IMR-90 (cell line): ENCODE measurements at places on chromosomes 12 and 14.

- H3K27ac ChIP-seq = no peak overlapping the region
- H3K4me3 ChIP-seq = no peak overlapping the region
- no peaks in the 10 kb centered on the region for H3K27me3 ChIP-seq
- no peaks in the 10 kb centered on the region for H3K4me1 ChIP-seq
- DNase-seq = no peak
- H3K36me3 ChIP-seq = no peaks in the 10 kb centered on the region
Observed at GRCh38 chr12:111221062-111222026, 147.6 kb downstream of the PHETA1 start.

GRCh38 chr12:68405343-68405781 lies 73.2 kb upstream of the MDM1 start:
- no peak for DNase-seq
- H3K4me3 ChIP-seq = no peak overlapping the region
- H3K27me3 ChIP-seq = no peaks in the 10 kb centered on the region

- H3K27me3 ChIP-seq = no peaks in the 10 kb centered on the region
- DNase-seq = no peak
- no peak overlapping the region for H3K4me3 ChIP-seq
- H3K36me3 ChIP-seq = no peaks in the 10 kb centered on the region
- no peaks in the 10 kb centered on the region for H3K4me1 ChIP-seq
- H3K27ac ChIP-seq = no peak overlapping the region
Observed at GRCh38 chr14:33555710-33556350, 395.0 kb downstream of the EGLN3 start.

GRCh38 chr12:62693376-62694050 lies 226.9 kb downstream of the MON2 start:
- DNase-seq = peak; percentile 49
- H3K27ac ChIP-seq = peak overlapping the region; percentile 63
- H3K4me3 ChIP-seq = no peak overlapping the region

DNA sequence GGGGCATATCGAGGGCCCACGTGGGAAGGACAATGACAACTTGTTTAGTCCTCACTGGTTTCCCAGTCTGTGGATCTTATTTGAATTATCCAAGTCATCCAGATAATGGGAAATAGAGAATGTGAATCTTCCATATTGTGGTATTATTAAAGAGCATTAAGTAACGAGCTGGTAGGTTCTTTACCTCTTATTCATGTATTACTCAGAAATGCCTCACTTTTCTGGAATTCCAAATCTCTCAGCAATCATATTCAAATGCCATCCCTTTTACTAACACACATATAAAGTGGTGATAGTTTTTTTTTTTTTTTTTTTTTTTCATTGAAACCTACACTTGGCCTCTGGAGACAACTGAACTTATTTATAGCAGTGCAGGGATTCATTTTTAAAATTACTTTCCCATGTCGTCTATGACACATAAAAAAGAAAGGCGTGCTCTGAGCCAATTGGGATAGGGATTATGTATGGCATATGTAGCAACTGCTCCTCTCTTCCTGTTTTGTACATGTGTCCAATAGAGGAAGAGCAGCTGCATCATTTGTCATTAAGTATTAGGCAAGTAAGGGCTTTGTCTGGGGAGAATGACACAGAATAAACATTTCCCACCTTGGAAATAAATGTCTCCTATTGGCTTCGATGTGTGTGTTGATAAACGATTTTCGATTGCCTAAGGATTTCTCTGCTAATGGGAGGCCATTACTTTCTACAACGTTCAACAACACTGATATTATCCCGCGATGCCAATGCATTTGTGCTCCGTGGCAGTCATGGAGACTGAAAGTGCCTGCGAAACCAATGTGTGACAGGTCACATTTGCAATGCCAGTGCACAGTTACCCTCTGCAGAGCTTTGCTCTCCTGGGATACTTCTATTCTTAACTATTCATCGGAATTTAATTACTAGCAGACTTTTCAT lies 78.6 kb upstream of the IFNG-AS1 start:
- H3K4me1 ChIP-seq = peaks cover 8% of the 10 kb centered on the region
- H3K27me3 ChIP-seq = no peaks in the 10 kb centered on the region
- DNase-seq = peak; percentile 95
- H3K27ac ChIP-seq = peak overlapping the region; percentile 82

GRCh38 chr14:61472801-61473376 lies 151.5 kb downstream of the PRKCH start:
- peak overlapping the region; percentile 93 for H3K27ac ChIP-seq
- H3K4me3 ChIP-seq = no peak overlapping the region
- H3K4me1 ChIP-seq = peaks cover 37% of the 10 kb centered on the region

GRCh38 chr14:85057221-85057620 lies 472.7 kb upstream of the FLRT2 start:
- no peak overlapping the region for H3K27ac ChIP-seq
- H3K27me3 ChIP-seq = no peaks in the 10 kb centered on the region
- no peak overlapping the region for H3K4me3 ChIP-seq
- no peak for DNase-seq
- H3K4me1 ChIP-seq = no peaks in the 10 kb centered on the region

DNA sequence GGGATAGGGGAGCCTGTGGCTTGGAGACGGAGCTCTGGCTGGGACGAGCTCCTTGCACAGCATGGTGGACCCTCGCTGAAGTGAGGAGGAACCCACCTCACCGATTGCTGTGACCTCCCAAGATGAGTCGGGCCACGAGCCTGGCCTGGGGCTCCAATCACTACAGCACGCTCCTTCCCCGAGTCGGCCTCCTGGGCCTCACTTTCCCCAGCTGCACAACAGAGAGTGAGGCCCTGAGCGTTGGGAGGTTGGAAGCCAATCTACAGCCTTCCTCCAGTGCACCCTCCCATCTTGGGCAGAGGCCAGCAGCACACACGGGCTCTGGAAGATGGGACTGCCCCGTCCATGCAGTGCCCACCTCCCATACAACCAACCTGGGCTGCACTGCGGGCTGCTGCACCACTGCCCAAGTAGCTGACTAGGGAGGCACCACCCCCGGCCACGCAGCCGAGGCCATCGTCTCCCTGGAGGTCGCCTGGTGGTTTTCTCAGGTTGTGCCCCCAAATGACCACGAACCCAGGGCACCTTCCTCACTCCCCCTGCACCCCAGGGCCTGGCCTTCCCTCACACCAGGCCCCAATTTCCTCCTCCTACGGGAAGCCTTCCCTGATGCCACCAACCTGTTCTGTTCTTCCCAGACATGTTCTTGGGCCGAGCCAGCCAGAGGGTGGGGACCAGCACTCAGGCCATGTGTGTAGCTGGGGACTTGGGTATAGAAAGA lies 152.3 kb upstream of the C14orf180 start:
- DNase-seq = no peak
- H3K27me3 ChIP-seq = no peaks in the 10 kb centered on the region
- no peaks in the 10 kb centered on the region for H3K4me1 ChIP-seq
- no peak overlapping the region for H3K27ac ChIP-seq
- no peaks in the 10 kb centered on the region for H3K36me3 ChIP-seq

- H3K4me3 ChIP-seq = no peak overlapping the region
- DNase-seq = no peak
- H3K4me1 ChIP-seq = peaks cover 5% of the 10 kb centered on the region
- H3K27ac ChIP-seq = no peak overlapping the region
Observed at GRCh38 chr12:86729739-86730138, 473.5 kb upstream of the MGAT4C start.

DNA sequence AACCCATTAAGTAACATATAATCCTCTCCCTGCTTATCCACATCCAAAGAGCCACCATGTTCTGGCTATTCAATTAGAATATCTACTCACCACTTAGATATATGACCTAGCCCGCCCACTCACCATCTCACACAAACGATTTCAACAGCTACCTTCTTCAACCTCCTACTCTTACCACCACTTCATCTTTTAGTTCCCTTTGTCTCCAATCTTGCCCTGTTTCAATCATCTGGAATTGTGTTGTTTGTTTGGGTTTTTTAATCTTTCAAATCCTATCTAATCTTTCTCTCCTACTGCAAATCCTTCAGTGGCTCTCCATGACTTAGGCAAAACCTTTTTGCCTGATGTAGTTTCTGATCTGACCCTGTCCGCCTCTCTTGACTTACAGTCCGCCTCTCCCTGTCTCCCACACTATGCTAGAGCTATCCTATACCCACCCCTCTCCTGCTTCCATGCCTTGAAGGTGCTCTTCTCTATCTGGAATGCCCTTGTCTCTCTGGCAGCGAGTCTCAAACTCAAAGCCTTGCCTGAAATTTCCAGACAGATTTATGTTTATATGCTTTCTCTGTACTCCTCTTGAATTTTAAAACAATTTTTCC lies 161.0 kb upstream of the CRY1 start:
- DNase-seq = no peak
- H3K36me3 ChIP-seq = no peaks in the 10 kb centered on the region
- no peak overlapping the region for H3K27ac ChIP-seq

DNA sequence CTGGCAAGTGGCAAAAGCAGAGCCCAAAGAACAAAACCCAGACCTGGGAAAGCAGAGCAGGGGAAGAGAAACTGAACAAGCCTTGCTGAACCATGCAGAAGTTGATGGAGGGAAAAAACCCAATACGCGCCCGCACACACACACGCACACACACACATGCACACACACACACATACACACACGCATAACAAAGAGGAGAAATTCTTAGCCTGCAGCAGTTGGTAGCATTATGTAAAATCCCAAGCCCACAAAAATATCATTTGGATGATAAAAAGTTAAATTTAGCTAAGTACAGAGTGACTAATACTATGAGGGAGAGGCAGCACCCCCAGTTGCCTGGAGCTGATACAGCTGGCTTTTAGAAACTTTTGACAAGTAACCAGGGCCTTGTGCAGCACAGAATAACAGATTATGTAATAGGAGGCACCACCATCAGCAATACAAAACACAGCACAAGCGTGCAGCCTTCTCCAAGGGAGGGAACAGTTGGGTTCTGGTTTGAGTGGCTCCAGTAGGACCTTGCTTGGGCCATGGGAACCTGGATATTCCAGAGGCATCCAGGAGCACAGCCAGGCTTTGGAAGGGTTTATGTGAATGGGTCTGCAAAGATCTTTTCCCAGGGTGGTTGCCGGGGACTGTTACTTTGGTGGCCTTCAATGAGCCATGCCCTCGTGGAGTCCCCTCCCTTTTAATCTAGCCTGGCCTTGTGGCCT lies 35.3 kb downstream of the PITPNM2 start:
- H3K4me3 ChIP-seq = no peak overlapping the region
- no peaks in the 10 kb centered on the region for H3K36me3 ChIP-seq
- peak; percentile 97 for DNase-seq
